SJSA1 (cell line): ENCODE measurements at places on chromosomes 6 and 20. TPM values are rescaled to one million over a fixed set of nuclear protein-coding genes. Genes with fewer than 3 reads are reported as not detected.
A peak's percentile ranks its signal among the peaks of the same experiment; 100 is the strongest.

Gene PNPLA1
- not detected in 2 replicates for total RNA-seq

Gene NTSR1
- not detected in 2 replicates for total RNA-seq

Gene CCR6
- total RNA-seq = not detected in 2 replicates

Gene KCNK5
- not detected in 2 replicates for total RNA-seq

Gene MYLIP
- total RNA-seq = 8.0 and 11.0 TPM in 2 replicates

Gene DUSP15
- 1.5 and 3.4 TPM in 2 replicates for total RNA-seq

Gene TMEM170B
- total RNA-seq = under 0.01 TPM in 1 of 2 replicates, not detected in the other

Gene SALL4
- total RNA-seq = 0.79 and 2.3 TPM in 2 replicates

Gene VWA7
- not detected in 2 replicates for total RNA-seq

Gene FAM110A
- total RNA-seq = 6.4 and 11.5 TPM in 2 replicates

DNA sequence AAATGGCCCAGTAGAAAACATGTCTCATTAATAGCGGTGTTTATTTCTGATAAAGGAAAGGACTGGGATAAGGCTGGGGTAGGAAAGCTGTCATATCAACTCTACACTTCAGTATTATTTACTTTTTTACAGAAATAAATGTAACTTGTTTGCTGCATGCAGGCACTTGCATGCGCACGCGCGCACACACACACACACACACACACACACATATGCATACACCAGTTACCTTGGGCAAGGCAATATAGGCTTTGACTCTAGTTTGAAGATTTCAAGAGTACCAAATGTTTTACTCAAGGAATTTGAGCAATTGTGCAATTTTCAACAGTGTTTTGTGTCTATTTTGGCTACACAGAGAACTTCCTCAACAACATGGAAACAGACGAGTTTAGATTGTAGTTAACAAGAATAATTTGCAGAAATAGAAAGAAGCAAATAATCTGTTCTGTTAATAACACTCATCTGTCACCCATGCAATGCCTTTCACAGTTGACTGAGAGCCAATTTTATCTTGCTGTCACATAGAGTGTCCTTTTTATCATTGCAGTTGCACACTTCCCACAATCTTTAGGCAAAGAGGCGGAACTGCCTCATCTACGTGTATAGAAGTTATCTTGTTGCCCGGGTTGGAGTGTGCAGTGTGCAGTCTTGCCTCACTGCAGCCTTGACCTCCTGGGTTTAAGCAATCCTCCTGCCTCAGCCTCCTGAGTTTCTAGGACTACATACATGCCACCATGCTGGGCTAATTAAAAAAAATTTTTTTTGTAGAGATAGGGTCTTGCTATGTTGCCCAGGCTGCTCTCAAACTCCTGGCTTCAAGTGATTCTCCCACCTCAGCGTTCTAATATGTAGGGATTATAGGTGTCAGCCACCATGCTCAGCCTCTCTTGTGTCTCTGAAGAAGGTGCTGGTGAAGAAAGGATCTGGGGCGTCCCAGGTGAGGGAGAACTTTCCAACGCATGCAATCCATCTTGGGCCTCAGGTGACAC lies 74.8 kb upstream of the SHLD1 start:
- DNase-seq = no peak

DNA sequence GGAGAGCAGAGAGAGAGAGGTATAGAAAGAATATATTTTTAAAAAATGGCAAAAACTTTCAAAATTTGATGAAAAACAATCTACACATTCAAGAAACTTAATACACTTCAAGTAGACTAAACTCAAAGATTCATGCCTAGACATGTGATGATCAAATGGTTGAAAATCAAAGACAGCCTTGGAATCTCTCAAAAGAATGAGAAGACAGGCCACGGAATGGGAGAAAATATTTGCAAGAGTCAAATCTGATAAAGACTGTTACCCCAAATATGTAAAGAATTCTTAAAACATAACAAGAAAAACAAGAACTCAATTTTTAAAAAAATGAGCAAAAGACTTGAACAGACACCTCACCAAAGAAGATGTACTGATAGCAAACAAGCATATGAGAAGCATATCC lies 49.7 kb downstream of the THEMIS start:
- DNase-seq = no peak

DNA sequence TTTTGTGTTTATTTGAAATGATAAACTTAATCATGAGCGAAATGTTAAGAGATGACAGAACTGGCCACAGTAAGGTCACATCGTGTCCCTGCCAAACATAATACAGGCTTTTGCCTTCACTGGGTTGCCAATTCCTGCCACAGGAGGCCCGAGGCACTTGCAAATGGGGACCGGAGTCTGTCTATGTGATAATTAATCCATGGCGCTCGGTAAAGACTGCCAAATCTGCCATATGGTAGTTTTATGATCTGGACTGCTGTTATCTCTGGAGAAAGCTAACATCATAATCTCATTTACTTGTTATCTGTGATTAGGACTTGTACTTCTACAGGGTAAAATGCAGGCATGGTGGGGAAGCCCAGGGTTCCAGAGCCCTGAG lies 170.5 kb upstream of the TSHZ2 start:
- no peak for DNase-seq

- DNase-seq = no peak
These were observed 64.9 kb downstream of the SYNDIG1 start for GRCh38 chr20:24534282-24534681.

DNA sequence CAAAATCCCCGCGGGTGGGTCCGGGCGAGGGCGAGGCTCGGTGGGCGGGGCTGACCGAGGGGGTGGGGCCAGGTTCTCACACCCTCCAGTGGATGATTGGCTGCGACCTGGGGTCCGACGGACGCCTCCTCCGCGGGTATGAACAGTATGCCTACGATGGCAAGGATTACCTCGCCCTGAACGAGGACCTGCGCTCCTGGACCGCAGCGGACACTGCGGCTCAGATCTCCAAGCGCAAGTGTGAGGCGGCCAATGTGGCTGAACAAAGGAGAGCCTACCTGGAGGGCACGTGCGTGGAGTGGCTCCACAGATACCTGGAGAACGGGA lies 809 bp downstream of the HLA-G start:
- no peak for DNase-seq

- DNase-seq = no peak
These were observed 71.1 kb upstream of the RUNX2 start for GRCh38 chr6:45256697-45257695.

- DNase-seq = no peak
These were observed 19.3 kb upstream of the CHRNA4 start for GRCh38 chr20:63380346-63380870.

- no peak for DNase-seq
These were observed 23.5 kb downstream of the TOX2 start for GRCh38 chr20:43938017-43938655.

DNA sequence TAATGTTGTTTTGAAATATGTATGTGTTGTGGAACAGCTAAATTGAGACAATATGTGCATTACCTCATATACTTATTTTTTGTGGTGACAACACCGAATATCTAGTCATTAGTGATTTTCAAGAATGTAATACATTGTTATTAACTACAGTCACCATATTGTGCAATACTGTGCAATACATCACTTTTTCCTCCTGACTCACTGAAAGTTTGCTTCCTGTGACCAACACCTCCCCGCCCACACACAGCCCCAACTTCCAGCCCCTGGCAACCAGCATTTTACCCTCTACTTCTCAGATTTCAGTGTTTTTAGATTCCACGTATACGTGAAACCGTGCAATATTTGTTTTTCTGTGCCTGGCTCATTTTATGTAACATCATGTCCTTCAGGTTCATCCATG lies 627.9 kb downstream of the PRKN start:
- DNase-seq = no peak

DNA sequence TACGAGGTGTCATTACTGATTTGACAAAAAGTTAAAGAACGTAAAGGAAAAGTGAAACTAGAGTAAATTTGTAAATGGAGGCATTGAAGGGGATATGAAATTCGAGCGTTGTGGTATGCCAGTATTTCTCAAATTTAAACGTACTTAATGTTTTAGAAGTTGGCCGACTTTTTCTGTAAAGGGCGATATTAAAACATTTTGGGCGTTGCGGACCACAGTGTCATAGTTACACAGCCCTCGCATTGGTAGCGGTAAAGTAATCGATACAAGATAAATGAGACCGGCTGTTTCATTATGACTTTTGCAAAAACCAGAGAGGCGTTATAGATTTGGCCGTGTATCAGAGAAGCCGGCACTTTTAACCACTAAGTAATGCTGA lies 39.6 kb downstream of the OR2B2 start:
- no peak for DNase-seq

GRCh38 chr20:51003753-51004152 lies 19.2 kb downstream of the KCNG1 start:
- no peak for DNase-seq

GRCh38 chr20:50146732-50147662 lies 6.5 kb downstream of the PEDS1 start:
- DNase-seq = peak; percentile 81

DNA sequence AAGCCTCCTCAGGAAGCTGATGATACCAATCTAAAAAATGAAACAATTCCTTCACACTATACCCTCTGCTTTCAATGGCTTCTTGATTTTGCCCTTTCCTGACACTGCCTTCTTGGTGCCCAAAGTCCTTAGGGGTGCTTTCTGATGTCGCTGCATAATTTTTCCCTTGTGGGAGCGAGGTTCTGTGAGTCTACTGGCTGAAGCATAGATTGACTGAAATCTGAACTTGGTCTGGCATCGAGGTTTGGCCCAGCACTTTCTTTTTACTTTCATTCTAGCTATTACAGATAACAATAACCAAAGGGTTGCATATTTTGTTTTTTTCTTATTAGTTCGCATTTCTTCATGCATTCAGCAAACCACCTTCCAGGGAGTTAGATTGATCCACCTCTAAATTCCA lies 65.8 kb downstream of the E2F3 start:
- DNase-seq = no peak

DNA sequence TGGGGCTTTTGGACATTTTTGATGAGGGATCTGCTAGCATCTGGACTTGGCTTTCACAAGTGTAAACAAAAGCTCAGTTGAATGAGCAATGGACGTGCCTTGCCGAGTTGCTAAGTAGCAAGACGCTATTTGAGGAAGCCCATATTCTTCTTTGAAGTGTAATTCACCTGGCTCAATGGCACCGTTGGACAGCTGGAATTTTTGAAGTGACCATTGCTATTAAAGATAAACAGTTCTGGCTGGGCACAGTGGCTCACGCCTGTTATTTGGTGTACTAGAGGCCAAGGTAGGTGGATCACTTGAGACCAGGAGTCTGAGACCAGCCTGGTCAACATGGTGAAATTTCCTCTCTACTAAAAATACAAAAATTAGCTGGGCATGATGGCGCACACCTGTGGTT lies 88.8 kb upstream of the SOX4 start:
- no peak for DNase-seq

DNA sequence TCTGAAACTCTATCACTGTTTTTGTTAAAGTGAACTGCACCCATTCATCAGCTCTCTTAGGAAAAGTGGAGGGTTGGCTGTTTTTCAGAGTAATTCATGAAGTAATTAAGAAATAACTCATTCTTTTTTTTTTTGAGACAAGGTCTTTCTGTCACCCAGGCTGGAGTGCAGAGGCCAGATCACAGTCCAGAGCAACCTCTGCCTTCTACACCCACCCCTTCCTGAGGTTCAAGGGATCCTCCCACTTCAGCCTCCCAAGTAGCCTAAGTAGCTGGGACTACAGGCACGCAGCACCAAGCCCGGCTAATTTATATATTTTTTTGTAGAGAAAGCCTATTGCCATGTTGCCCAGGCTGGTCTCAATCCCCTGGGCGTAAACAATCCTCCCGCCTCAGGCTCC lies 2.6 kb downstream of the ZNFX1 start:
- no peak for DNase-seq

DNA sequence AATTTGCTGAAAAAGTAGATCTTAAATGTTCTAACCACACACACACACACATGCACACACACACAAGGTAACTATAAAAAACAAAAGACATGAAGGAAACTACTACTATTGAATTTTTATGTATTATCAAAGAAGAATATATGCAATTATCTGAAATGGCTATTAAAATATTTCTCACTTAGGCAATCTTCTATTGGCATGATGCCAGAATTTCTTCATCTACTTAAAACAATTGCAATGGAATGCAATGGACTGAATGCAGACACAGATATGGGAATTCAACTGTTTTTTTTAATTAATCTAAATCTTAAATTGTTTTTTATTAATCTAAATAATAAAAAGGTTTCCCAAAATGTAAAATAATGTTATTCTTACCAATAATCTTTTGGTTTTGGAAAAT lies 152.6 kb upstream of the SMLR1 start:
- DNase-seq = no peak

- no peak for DNase-seq
These were observed 204.7 kb upstream of the EXOC2 start for GRCh38 chr6:897528-898207.

DNA sequence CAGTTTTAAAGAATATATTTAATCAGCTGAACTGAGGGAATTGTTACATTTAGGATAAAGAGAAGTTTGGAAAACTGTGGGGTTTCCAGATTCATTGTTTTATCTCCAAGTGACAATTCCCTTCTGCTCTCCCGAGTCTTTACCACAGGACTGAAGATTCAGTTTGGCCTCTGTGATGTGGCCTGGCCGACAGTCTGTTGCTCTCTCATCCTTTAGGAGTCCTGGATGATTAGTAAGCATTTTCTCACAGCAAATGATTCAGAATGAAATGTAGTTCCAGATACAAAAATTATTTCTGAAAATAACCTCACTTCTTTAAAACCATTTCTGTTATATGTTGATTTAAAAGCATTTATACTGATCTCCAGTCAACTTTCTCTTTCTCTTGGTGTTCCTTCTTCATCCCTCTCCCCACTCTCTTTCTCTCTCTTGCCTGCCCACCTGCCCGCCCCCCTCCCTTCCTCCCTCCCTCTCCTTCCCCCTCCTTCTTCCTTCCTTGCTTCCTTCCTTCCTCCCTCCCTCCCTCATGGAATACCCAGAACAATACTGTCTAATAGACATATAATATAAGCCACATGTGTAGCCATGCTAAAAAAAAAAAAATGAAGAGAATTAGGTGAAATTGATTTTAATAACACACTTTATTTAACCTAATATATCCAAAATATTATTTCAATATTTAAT lies 254.9 kb downstream of the PRL start:
- no peak for DNase-seq
